Activated CD4-positive, alpha-beta T cell treated with anti-CD3 and anti-CD28 coated beads, Interleukin-2, amount 50 U/mL, for 16 hours (primary cell): ENCODE measurements at places on chromosomes 12 and 14.
A peak's percentile ranks its signal among the peaks of the same experiment; 100 is the strongest.

DNA sequence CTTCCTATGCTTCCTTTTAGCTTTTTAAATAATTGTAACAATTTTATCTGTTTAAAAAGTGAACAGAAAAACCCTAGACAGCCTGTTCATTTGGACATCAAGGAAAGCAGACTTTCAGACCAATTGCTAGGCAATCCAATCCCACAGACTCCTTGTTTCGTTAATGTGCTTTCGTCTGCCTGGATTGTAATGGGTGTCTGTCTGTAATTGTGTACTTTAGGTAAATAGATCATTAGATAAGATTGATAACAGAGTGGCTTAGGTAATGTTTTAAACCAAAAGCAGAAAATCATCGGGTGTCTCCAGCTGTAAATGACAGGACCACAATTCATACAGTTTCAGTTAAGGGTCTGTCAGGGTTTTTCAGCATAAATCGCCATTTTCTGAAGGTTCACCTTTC lies 19.6 kb downstream of the CCDC60 start:
- no peak for DNase-seq

- DNase-seq: no peak
Observed at GRCh38 chr14:104215706-104216334, 77.4 kb downstream of the KIF26A start.

DNA sequence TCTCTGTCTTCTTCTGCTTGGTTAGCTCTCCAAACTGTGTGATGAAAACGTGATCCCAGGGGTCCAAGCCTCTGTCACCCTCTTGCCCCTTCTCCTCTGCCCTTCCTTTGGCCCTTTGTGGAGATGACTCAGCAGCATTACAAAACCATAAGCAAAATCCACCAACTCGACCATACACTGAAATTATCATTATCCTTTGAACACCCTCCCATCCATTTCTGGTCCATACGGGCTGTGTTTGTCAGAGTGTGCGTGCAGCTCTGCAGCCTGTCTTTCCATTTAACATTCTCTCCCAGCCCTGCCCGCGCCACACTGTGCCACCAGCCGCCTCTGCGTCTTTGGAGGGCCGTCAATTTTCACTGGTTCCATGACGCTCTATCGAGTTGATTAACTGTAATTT lies 69.2 kb downstream of the SLC25A47 start:
- no peak for DNase-seq

DNA sequence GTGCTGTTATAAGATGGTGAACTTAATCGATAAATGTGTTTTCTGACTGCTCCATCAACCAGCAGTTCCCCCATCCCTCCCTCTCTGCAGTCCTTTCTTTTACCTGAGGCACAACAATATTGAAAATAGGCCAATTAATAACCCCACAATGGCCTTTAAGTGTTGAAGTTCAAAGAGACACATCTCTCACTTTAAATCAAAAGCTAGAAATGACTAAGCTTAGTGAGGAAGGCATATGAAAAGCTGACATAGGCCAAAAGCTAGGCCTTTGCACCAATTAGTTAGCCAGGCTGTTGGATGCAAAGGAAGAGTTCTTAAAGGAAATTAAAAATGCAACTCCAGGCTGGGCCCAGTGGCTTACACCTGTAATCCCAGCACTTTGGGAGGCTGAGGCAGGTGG lies 43.7 kb downstream of the SAV1 start:
- peak; percentile 44 for DNase-seq

- peak; percentile 71 for DNase-seq
Observed at GRCh38 chr12:68888243-68888642, 44.7 kb downstream of the CPM start.
